ENCODE measurements at places on chromosomes 3 and 15.

DNA sequence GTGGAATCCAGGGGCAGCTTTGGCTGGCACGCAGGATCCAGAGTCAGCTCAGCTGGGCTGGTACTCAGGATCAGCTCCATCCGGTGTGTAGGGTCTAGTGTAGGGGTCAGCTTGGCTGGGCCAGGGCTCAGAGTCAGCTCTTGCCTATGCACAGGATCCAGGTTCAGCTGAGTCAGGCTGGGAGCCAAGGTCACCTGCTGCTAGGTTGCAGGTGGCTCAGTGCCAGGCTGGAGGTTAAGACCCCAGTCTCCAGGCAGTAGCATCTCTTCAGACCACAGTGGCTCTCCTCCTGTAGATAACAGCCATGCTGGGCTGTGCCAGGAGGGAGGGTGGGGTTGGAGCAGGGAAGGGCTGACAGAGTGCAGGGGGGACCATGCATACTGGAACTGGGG, 1.8 kb downstream of the HYAL3 start:
- no peak for DNase-seq

DNA sequence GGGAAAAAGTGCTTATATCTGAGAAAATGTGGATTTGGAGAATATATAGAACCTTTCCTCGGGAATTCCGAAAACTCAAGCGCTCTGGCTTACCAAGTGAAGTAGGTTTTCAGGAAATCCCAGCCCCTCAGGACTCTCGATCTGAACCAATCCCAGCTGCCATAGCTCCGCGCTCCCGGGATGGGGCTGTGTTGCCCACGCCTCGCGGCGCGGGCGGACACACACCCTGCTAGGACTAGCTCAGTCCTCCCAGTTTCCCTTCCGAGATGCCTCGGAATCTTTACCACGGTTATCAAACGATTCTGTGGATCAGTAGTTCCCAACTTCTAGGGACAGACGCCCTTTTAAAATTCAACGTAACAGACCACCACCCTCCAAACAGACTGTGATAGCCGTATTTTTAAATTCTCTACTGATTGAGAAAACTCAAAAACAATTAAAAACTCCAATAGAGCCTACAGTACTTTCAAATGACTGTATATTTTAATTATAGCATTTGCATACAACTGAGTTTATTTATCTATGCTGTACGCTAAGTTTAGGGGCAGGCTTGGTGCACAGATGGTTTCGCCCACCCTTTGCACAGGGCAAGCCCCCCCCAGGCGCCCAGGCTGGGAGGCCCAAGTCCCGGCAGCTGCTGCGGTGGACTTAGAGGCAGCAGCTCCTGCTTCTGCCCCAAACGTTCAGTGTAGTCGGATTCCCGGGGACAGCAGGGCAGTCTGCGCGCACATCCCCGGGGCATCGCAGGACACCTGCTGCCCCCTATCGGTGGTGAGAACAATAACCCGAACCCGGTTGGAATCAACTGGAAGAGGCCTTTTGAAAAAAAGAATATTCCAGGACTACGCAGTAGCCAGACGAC, 52.3 kb downstream of the CCDC54 start:
- DNase-seq = peak; percentile 86

DNA sequence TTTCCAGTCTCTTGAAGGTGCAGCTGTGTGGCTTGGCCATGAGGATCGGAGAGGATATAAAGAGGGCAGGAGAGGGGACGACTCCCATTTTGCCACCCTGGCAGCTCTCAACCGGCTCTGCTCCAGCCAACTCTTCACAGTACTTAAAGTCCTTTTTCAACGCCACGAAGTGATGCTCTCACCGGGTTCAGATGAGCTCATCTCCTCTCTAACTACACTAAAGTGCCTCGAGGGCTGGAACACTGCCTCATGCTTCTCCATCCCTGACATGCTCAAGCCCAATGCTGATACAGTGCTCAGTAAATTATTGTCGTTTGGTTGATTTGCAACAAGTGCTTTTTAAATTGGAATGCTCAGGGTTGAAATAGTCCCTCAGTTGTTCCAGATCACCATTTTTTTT, 97.8 kb downstream of the GTPBP8 start:
- no peak for DNase-seq

GRCh38 chr15:99951511-99951910, 218.3 kb upstream of the LYSMD4 start:
- no peak for DNase-seq

GRCh38 chr3:16508591-16508995, 4.9 kb downstream of the RFTN1 start:
- DNase-seq = no peak

DNA sequence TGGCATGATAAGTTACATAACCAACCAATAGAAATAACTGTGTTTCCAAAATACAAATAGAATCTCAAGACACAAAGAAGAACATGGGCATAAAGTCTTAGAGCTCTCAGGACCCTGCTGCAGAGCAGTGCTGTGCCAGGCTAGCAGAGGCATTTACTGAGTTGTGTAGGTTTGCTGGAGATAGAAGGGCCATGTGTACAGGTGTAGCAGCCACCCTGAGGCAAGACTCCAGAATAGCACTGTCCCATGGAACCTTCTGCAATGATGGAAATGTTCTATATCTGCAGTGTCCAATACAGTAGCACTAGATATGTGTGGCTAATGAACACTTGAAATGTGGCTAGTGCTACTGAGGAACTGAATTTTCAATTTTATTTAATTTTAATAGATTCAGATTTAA, 267.0 kb upstream of the UMPS start:
- DNase-seq = no peak

GRCh38 chr3:190444576-190445145, 5.0 kb downstream of the TMEM207 start:
- no peak for DNase-seq

- DNase-seq = no peak
These were observed 76.8 kb upstream of the CHRNA7 start for GRCh38 chr15:31953478-31953877.

- DNase-seq = no peak
These were observed 156.5 kb downstream of the RYR3 start for GRCh38 chr15:33467146-33467815.

DNA sequence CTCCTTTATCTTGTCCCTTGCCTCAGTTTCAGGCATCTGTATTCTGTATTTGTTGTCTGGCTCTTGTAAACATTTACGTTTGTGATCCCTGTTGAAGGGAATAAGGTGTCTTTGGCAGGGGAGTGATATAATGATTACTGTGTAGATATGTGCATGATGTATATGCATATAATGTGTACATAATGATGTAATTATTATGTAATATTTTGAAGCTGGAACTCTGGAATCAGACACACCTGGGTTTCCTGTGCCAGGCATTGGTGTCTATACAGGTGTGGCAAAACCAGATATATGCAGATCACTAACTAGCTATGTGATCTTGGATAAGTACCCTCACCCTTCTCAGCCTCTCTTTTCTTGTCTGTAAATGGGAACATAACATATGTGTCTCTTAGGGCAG, 241.2 kb upstream of the FEZF2 start:
- no peak for DNase-seq
